SJCRH30 (cell line): ENCODE measurements at places on chromosomes 4 and X. TPM values are rescaled to one million over a fixed set of nuclear protein-coding genes. Genes with fewer than 3 reads are reported as not detected.

DNA sequence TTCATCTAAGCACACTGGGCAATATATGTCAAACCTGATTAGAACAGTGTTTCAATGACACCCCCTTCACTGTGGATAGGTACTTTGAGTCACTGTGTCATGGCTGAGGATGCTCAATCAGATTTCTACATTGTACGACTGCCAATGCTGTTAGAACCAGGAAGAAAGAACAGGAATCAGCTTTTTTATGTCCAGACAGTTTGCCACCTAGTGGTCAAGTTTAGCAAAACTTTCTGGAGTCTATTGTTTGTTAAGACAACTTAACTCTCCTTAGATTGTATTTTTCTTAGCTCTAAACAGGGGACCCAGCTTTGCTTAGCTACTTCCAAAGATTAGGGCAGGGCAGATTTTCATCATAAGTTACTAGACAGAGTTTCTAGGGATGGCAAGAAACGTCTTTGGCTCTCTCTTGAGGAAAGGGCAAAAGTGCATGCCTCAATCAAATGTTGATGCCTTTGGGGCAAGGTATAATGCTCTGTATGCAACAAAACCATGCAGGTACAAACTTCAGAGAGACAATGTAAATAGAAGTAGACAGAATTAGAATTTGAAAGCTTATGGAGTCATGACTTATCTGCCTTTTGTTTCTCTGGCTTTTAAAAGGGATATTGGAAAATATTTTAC is 40.5 kb upstream of the BMP3 start:
- H3K36me3 ChIP-seq: no peaks in the 10 kb centered on the region
- DNase-seq: peak; percentile 38
- H3K27me3 ChIP-seq: no peaks in the 10 kb centered on the region
- no peak overlapping the region for H3K4me3 ChIP-seq
- H3K4me1 ChIP-seq: no peaks in the 10 kb centered on the region
- no peak overlapping the region for H3K27ac ChIP-seq

DNA sequence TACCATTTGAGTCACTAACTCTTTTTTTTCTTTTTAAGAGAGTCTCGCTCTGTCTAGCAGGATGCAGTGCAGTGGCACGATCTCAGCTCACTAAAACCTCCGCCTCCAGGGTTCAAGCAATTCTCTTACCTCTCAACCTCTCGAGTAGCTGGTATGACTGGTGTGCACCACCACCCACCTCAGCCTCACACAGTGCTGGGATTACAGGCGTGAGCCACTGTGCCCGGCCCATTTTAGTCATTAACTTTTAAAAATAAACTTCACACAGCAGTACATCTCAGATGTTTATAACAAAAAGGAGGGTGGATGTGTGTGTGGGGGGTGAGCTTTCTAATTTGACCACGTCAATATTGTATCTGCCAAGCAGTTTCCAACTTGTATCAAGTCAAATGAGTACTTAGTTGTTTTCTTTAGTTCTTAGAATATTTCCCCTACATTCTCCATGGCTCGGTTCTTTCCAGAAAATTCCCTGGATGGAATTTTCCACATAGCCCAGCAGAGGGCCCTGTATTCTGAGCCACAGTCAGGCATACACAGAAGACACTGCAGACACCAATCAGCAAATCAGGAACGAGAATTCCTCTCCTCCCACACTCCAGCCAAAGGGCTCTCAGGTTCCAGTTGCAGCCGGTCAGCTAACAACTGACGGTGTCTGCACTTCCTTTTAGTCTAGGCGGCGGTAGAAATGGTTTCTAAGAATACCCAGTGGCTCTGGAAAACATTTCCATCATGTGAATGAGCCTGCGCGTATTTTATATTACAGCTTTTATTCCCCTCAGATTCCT is 20.1 kb upstream of the ARAF start:
- no peaks in the 10 kb centered on the region for H3K4me1 ChIP-seq
- no peak overlapping the region for H3K4me3 ChIP-seq
- DNase-seq: peak; percentile 87
- H3K27ac ChIP-seq: no peak overlapping the region
- H3K27me3 ChIP-seq: no peaks in the 10 kb centered on the region
- no peaks in the 10 kb centered on the region for H3K36me3 ChIP-seq

DNA sequence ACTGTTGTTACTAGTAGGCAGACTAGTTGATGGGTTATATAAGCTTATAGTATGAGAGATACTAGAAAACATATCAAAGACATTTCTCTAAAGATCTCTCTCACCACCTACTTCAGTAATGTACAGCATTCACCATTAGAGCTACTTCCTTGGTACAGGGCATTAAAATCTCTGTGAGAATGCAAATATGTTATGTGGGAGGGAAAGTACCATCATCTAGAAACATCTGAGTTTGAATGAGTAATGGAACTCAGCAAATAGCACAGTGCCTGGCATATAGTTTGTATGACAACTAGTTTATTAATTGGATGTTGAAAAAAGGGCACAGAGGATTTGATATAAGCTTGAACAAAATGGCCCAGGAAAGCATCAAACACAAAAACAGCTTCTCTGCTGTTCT is 211.1 kb downstream of the GLUD2 start:
- H3K4me1 ChIP-seq: no peaks in the 10 kb centered on the region
- no peaks in the 10 kb centered on the region for H3K36me3 ChIP-seq
- no peak overlapping the region for H3K4me3 ChIP-seq
- no peak for DNase-seq

Gene FRG2
- 0.53 and 0.66 TPM in 2 replicates for total RNA-seq

DNA sequence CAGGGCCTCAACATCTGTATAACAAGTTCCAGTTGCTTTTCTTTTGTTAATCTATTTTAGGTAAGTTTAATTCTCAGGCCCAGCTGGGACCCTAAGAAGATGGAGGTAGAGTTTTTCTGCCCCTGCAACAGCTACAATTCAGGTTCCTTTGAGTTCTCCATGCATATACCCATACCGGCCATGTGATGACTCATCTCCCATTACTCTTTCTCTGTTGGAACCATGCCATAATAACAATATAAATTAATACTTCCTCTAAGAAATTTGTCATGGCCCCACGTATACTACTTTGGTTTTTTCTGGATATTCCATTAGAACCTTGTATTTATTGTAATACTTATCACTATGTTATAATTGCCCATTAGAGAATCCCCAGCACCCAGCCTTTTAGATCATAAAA is 1.3 kb upstream of the INTU start:
- H3K27ac ChIP-seq: no peak overlapping the region
- no peaks in the 10 kb centered on the region; the same call in 1 of the 2 replicates for H3K27me3 ChIP-seq
- no peaks in the 10 kb centered on the region for H3K36me3 ChIP-seq
- no peak for DNase-seq
- no peak overlapping the region for H3K4me3 ChIP-seq

DNA sequence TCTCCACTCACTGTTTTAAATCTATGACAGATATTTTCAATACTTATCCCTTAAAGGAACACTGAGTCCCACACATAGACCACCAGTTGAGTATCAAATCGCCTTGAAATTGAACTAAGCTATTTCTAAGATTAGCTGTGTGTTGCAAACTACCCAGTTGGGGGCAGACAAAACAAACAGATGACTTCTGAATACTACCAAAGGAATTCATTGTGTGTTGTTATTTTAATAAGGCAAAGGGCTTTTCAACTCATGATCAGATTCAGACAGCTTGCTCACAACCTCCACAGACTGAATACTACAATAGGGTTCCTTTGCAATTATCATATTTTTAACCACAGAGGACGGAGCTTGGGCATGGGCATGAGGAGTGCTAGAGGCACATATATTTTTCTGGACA is 283.0 kb upstream of the GPC4 start:
- H3K4me3 ChIP-seq: no peak overlapping the region
- peak; percentile 46 for DNase-seq
- no peaks in the 10 kb centered on the region for H3K4me1 ChIP-seq
- no peak overlapping the region; the same call in 1 of the 2 replicates for H3K27ac ChIP-seq
- no peaks in the 10 kb centered on the region for H3K36me3 ChIP-seq

- H3K36me3 ChIP-seq: no peaks in the 10 kb centered on the region
- H3K27me3 ChIP-seq: no peaks in the 10 kb centered on the region
Observed at GRCh38 chr4:96390404-96390803, 550.5 kb downstream of the PDHA2 start.

DNA sequence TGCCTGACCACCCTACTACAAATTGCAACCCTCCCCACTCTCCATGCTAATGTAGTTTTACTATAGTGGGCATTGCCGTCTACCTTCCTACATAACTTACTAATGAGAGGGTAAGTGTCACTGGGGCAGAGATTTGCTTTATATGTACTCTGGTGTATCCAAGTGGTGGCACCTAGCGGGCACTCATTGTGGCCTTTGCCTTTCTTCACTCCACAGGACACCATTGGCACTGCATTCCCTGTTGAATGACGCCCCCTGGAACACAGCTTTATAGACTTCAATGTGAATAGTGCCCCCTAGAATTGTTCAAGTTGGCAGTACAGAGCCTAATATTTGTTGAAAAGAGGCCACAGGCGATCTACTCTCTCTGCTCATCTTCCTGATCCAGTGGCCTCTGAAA is 215.8 kb downstream of the MID1IP1 start:
- H3K4me1 ChIP-seq: peaks cover 5% of the 10 kb centered on the region
- no peak overlapping the region for H3K4me3 ChIP-seq
- no peaks in the 10 kb centered on the region for H3K36me3 ChIP-seq
- H3K27me3 ChIP-seq: no peaks in the 10 kb centered on the region
- no peak for DNase-seq

Gene IGFBP7
- 1.8 and 2.3 TPM in 2 replicates for total RNA-seq

GRCh38 chrX:123878252-123878721 is 18.4 kb downstream of the XIAP start:
- peaks cover 22% of the 10 kb centered on the region for H3K36me3 ChIP-seq
- no peak overlapping the region for H3K4me3 ChIP-seq

Gene DYNLT3
- total RNA-seq: not detected in 2 replicates

Gene CT47B1
- not detected in 2 replicates for total RNA-seq

- H3K27ac ChIP-seq: no peak overlapping the region
- peaks cover 7% of the 10 kb centered on the region; the same call in 1 of the 2 replicates for H3K4me1 ChIP-seq
- no peaks in the 10 kb centered on the region for H3K27me3 ChIP-seq
Observed at GRCh38 chrX:77342004-77342403, 105.2 kb upstream of the FGF16 start.

GRCh38 chr4:73453701-73454005 is 17.6 kb downstream of the AFP start:
- no peak overlapping the region for H3K27ac ChIP-seq
- no peaks in the 10 kb centered on the region for H3K36me3 ChIP-seq
- peaks cover 38% of the 10 kb centered on the region for H3K4me1 ChIP-seq
- no peaks in the 10 kb centered on the region for H3K27me3 ChIP-seq

GRCh38 chr4:86586160-86586572 is 7.9 kb upstream of the PTPN13 start:
- H3K27ac ChIP-seq: no peak overlapping the region
- H3K4me1 ChIP-seq: no peaks in the 10 kb centered on the region
- DNase-seq: no peak
- H3K36me3 ChIP-seq: no peaks in the 10 kb centered on the region

Gene RAB9A
- 34.4 and 35.5 TPM in 2 replicates for total RNA-seq

DNA sequence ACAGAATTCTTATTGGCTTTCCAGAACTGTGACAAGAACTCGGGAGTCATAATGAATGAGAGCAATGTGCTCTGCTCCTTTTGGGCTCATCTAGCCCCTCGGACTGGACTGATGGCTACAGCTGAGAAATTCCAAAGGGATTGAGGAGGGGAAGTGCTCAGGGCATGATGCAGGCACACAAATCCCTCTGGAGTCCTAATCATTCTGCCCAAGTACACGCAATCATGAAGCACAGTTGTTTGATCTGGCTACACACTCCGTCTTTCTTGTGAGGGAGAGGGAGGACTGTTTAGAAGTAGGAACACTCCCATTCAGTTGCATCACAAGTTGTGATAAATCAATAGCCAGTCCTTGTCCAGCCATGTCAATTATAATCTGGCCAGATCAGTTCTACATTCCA is 237.5 kb downstream of the COL25A1 start:
- no peaks in the 10 kb centered on the region for H3K36me3 ChIP-seq
- DNase-seq: peak; percentile 69
- no peak overlapping the region for H3K4me3 ChIP-seq
- no peaks in the 10 kb centered on the region for H3K27me3 ChIP-seq

Gene RPS6KA3
- total RNA-seq: 89.3 and 92.0 TPM in 2 replicates

- H3K36me3 ChIP-seq: no peaks in the 10 kb centered on the region
- H3K4me1 ChIP-seq: no peaks in the 10 kb centered on the region
- H3K27ac ChIP-seq: no peak overlapping the region
- no peak overlapping the region for H3K4me3 ChIP-seq
Observed at GRCh38 chr4:69707807-69708206, 52.6 kb downstream of the SULT1B1 start.

GRCh38 chrX:32825009-32825408 is 386.3 kb downstream of the DMD start:
- no peaks in the 10 kb centered on the region for H3K27me3 ChIP-seq
- DNase-seq: no peak
- H3K4me3 ChIP-seq: no peak overlapping the region
- H3K36me3 ChIP-seq: no peaks in the 10 kb centered on the region
- no peaks in the 10 kb centered on the region for H3K4me1 ChIP-seq

GRCh38 chrX:65493431-65493830 is 41.2 kb downstream of the LAS1L start:
- no peak overlapping the region for H3K4me3 ChIP-seq
- no peaks in the 10 kb centered on the region for H3K36me3 ChIP-seq
- no peak for DNase-seq
- no peaks in the 10 kb centered on the region for H3K27me3 ChIP-seq
